ENCODE measurements at places on chromosomes 2 and 18.

GRCh38 chr2:1593371-1594122, 150.8 kb downstream of the PXDN start:
- no peak for DNase-seq

- no peak for DNase-seq
Measured at GRCh38 chr18:26919201-26919600, 53.7 kb upstream of the AQP4 start.

- DNase-seq = no peak
Measured at GRCh38 chr2:41784496-41784895, 263.3 kb upstream of the PKDCC start.

DNA sequence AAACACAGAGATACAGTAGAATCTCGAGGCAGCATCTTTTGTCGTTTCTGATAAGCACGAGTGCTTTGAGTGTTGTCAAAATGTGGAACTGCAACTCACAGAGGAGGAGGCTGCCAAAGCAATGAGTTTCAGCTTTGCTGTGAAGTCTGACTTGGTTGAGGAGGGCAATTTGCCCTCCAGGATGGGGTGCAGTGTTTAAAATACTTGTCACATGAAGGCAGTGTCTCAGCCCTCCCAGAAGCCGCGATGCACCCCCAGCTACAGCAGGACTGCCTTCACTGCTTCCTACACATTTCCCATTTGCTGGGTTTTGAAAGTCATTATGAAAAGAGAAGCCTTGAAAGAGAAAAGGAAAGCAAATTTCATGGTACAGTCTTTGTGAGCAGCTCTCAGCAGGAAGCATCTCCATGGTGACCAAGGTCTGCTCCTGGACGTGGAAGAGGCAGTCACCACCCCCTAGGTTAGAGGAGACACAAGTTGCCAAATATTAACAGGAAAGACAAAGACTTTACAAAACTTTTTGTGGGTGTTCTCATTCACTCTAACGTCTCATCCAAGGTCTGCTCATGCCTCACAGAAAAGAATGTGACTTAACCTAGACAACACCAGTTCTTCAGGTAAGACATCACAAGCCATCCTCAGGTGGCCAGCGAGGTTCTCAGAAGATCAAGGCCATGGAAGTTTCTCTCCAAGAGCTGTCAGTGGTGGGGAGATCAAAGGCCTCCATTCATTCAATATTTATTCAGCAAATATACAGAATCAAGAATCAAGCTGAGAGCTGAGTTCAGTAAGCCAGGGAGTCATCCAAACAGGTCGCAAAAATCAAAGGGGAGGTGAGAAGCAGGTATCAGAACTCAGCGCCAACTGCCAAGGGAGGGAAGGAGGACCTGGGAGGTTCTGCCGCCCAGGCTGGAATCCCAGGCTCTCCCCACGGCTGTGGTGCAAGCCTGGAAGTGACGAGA, 476.0 kb downstream of the EIPR1 start:
- no peak for DNase-seq

DNA sequence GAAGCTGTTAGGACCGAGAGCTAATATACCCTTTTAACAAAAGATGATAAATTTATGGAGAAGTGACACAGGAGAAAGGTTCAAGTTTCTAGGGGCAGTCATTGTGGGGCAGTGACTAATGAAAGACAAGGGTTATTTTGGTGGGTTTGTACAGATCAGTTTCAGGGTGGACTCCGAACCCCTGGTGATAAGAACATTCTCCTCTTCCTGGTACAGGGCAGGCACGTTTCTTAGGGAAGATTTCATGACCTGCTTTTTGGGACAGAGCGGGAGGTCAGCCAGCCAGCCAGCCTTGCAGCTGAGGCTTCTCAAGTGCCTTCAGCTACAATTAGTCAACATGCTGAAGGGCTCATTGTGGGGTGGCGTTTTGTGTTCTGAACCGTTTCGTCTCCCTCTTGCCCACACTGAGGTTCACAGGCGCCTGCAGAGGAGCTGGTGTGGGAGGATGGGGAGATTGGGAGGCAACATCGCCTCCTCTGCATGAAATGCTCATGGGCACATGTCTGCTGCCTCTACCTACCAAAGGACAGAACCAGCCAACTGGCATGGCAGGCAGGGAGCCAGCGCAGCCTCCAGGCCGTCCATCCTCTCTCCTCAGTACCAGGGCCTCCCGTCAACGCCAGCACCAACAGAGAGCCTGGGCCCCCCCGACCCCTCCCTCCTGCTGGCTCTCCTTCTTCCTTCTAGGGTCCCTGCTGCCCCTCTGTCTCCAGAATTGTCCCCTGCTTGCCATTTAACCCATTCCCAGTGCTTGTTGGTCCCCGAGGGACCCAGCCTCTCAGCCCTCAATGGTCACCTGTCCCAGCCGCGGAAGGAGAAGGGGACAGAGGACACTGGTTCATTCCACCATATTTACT, 9.6 kb downstream of the CHMP1B start:
- DNase-seq = no peak

DNA sequence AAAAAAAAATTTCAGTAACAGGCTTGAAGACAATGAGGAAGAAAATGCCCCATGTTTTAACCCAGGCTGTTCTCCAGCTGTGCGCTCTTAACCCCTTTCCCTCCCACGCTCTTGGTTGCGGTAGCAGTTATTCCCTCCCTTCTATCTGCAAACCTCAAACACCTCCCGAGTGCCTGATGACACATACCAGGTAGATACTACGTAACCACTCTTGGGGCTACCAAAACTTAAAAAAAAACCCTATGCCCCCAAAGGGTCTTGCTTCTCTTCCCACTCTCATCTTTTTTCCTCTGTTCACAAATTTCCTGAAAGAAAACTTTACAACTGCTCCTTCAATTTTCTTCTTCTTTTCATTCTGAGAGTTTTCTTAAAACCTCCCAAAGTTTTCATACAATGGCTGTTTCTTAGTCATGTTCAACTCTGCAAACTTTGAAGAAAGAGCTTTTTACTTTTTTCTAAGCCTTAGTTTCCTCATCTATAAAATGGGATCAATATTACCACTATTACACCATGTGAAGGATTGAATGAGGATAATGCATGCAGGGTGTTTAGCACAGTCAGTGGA, 4.9 kb upstream of the DRC1 start:
- no peak for DNase-seq

DNA sequence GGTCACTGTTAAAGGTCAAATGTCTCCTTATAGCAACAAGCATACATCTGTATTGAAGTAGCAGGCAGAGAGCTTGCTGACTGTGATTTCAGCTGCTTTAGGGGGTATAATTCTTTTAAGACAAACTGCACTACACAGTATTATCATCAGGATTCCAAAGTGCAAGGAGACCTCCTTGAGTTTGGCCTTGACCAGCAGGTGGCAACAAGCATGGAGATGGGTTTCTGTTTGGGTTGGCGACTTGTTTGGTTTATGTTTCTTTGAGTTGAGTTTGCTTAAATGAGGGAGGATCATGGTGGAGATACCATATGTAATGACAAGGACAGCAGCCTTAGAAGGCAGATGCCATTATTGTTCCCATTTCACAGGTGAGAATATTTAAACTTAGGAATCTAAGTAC, 681.0 kb upstream of the ID2 start:
- DNase-seq = no peak

GRCh38 chr2:229784791-229785190, 70.4 kb upstream of the DNER start:
- DNase-seq = no peak
